DMS153 (cell line): ENCODE measurements at places on chromosomes 7 and 10.
A peak's percentile ranks its signal among the peaks of the same experiment; 100 is the strongest.

GRCh38 chr10:128875956-128876736 is 590.9 kb upstream of the MGMT start:
- no peak for DNase-seq

GRCh38 chr7:32170838-32171237 is 100.6 kb upstream of the PDE1C start:
- no peak for DNase-seq

DNA sequence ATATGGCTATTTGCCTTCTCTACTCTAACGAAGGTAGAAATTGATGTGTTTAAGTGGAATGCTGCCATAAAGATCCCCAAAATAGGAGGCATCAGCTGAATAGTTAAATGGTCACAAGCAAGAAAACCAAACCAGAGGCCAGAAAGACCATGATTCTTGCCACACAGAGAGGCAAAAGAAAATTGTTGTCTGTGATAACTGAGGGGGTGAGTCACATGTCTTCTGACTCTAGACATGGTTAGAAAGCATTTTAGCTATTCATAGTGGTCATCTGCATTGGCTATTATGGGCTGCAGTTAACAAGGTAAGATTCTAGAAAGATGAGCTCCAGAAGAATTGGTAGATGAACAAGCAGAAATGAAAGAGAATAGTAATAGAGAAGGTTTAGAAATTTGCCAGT is 361.4 kb upstream of the NPSR1 start:
- DNase-seq: no peak

- no peak for DNase-seq
Measured at GRCh38 chr7:2490181-2490651, 14.0 kb upstream of the GRIFIN start.

DNA sequence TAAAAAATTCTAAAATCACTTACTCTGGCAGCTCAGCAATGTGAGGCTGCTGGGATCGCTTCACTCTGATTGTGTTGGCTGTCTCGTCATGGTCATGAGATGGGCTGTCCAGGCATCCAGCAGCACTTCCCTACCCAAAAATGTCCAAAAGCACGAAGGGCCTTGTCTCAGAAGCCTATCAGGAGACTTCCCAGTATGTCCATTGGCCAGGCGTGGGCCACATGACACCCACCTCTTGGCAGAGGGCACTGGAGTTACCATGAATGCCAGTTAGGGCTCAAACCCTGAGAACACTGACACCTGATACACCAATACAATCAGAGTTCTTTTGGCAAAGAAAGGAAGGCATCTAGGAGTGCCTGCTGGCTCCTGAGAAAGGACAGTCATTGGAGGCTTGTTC is 27.0 kb upstream of the GLI3 start:
- DNase-seq: no peak

DNA sequence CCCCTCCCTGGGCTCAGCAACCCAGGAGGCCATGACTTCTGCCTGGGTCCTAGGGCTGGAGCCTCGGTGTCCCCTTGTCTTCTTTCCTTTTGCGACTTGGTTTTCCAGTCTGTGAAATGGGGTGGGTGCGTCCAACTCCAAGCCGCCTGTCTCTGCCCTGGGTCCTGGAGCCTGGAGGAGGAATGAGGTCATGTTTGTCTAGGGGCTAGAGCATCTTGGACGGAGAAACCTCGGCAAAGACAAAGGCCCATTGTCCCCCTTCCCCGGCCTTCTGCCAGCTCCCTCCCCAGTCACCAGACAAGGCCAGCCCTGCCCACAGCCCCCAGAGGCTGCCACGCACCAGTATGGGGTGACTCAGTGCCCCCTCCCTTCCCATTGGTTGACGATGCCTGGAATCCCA is 39.8 kb upstream of the ELN start:
- DNase-seq: no peak

DNA sequence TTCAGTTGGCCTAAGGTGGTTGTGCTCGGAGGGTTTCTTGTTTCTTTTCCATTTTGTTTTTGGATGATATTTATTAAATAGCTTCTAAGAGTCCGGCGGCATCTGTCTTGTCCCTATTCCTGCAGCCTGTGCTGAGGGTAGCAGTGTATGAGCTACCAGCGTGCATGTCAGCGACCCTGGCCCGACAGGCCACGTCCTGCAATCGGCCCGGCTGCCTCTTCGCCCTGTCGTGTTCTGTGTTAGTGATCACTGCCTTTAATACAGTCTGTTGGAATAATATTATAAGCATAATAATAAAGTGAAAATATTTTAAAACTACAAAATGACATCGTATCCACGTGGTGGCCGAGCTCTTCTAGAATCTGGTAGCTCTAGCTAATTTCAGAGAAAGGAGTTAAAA is 20.4 kb downstream of the GATA3 start:
- DNase-seq: no peak

- peak; percentile 13 for DNase-seq
Measured at GRCh38 chr7:128867842-128868623, 5.4 kb downstream of the ATP6V1F start.

DNA sequence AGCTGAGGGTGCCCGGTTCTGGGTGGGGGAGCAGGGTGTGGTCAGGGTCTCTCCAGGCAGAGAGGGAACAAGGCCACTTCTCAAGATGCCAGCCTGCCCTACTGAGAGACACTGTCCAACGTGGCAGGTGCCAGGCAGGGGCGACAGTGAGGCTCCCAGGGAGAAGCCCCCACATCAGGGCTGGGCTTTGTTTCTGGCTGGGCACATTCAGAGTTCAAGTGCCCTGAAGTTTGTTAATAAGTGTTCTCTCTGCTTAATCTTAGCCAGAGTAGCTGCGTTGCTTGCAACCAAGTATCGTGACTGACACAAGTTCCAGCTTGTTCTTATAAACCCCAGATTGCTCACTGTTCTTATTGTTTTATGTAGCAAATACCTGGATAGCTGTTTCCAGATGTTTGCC is 21.8 kb downstream of the FOXL3 start:
- DNase-seq: no peak

- DNase-seq: no peak
Measured at GRCh38 chr10:338171-339037, 203.1 kb downstream of the ZMYND11 start.

DNA sequence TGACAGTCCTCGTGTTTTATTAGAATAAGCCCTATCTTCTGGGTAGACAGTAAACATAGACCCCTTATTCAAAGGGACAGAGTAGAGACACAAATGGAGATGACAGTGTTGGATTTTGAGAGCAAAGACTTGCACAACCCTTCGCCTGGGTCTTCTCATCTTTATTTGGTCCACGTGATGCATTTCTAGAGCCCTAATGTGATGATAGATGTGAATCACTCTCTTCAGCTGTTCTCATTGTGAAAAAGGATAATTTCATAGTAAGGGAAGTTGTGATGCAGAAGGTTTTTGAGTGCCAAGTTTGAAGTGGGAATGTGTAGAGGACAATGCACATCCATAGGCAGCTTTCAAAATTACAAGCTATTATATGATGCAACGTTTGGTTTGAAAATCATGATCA is 86.3 kb downstream of the CREB5 start:
- no peak for DNase-seq

DNA sequence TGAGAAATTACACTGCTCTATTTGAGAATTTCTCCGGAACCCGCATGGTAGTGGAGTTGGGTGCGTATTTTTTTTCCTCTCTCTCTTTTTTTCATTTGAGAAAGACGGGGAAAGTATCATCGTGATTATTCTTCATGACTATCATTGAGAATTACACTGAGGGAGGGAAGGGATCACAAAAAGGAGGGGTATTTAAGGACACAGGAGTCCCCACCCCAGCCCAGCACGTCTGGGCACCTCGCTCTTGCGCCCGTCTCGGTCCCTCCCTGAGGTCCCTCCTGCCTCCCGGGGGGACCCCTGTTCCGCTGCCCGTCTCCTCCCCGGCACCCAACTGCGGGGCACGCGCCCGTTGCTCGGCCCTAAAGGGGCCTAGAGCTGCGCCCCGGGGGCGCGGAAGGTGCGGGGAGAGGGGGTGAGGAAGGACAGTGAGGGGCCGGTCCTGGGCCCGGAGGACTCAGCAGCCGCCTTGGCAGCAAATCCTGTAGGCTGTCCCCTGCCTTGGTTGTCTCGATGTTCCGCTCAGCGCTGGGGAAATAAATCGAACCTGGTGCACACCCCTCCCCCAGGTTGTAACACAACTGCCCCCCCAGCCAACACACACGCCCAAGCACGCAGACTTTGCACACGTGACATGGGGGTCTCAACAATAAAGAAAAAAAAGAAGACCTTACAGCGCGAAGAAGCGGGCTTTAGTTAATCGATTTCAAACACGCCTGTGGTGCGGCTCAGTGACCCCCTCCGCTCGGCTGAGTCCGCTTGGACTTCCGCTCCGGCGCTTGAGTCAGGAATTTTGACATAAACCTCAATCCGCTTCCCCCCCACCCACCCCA is 18.6 kb upstream of the GATA3 start:
- DNase-seq: no peak

GRCh38 chr7:49297958-49298357 is 373.6 kb downstream of the CDC14C start:
- no peak for DNase-seq

- no peak for DNase-seq
Measured at GRCh38 chr7:157863906-157864810, 527.4 kb downstream of the DNAJB6 start.

DNA sequence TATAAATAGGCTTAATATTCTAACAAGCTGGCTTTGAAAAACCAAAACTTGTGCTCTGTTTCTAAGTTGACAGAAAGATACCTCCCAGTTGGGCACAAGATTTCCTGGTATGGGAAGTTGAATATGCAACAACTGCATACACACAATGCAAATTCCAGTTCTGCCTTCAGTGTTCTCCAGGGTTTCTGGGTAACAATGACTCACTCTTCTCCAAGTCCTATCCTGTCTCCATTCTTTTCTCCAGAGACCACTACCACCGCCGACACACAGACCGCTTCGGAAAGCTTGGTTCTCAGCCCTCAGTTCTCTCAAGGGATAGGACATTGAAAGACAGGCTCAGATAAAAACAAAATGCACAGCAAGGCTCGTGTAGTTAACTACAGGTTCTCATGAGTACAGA is 12.2 kb downstream of the PDE1C start:
- DNase-seq: no peak

- DNase-seq: no peak
Measured at GRCh38 chr7:128162666-128163065, 78.4 kb upstream of the LEP start.

GRCh38 chr7:200290-200689 is 7.9 kb downstream of the FAM20C start:
- no peak for DNase-seq

GRCh38 chr10:78953113-78953798 is 115.5 kb upstream of the ZMIZ1 start:
- no peak for DNase-seq

GRCh38 chr7:115230882-115231571 is 309.1 kb downstream of the MDFIC start:
- peak; percentile 91 for DNase-seq

DNA sequence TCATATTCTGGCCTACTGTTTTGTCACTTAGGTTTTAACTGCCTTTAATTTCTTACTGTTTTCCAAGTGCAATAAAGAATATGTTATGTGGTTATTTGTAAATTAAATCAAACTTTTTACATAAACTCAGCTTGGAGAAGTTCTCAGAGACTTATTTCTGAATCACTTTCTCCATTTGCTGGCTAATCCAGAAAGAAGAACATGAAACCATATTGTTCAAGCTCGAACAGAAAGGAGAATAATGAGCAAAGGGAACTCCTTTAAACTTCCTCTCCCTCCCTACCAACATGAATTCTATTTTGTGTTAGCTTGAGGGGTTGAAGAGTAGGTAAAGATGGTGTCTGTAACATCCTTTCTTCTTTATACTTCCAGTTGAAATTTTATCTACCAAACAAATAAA is 52.3 kb downstream of the SHTN1 start:
- DNase-seq: no peak

DNA sequence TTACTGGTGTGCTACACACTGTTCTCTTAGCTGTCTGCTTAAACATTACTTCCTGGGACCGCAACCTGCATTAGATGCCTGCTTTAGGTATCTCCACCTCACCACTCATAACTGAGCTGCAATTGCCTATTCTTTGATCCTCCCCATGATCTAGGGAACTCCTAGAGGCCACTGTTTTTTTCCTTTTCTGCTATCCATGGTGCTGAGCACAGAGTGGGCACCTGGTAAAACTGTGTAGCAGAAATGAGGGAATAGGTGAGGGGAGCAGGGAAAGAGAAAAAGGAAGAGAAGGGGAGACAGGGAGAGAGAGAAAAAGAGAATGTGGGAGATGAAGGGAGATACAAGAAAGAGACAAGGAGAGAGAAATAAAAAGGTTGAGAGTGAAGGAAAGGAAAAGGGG is 434.9 kb downstream of the ADRA2A start:
- DNase-seq: no peak

DNA sequence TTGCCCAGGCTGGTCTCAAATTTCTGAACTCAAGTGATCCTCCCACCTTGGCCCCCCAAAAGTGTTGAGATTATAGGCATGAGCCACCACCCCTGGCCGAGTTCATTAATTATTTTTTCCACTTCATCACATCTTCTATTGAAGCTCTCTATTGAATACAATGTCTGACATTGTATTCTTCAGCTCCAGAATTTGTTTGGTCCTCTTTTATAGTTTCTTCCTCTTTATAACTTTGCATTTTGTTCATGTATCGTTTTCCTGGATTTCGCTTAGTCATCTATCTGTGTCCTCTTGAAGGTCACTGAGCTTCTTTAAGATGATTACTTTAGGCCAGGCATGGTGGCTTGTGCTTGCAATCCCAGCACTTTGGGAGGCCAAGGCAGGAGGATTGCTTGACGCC is 30.2 kb downstream of the NOM1 start:
- no peak for DNase-seq

- DNase-seq: no peak
Measured at GRCh38 chr7:125592331-125592730, 662.7 kb upstream of the POT1 start.

DNA sequence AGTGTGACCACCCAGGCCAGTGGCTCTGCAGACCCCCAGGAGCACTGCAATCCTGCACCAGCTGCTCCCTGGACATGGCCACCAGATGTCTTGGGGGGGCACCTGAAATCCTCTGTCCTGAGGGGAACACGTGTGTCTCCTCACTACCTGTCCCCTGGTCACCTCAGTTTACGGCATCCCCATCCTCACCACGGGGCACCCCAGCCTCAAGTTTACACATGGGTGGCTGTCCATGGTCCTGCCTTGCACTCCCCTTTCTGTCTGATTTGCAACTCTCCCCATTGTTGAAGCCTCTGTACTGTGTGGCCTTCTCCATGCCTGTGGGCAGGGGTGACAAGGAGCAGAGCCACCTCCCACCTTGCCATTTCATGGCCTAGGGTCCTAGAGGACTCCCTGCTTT is 67.2 kb downstream of the RAMP3 start:
- DNase-seq: no peak

- DNase-seq: peak; percentile 38
Measured at GRCh38 chr7:1175967-1176851, 16.2 kb upstream of the ZFAND2A start.
